ENCODE measurements at places on chromosomes 6 and 20.

GRCh38 chr6:108114841-108115597 is 40.5 kb upstream of the OSTM1 start:
- DNase-seq = no peak

- DNase-seq = peak; percentile 43
Measured at GRCh38 chr6:110357664-110358552, at the start of gene METTL24. Gene METTL24, minus strand, starts transcription at chr6:110358349. Its CDS starts 77 bp downstream, at chr6:110358272.

DNA sequence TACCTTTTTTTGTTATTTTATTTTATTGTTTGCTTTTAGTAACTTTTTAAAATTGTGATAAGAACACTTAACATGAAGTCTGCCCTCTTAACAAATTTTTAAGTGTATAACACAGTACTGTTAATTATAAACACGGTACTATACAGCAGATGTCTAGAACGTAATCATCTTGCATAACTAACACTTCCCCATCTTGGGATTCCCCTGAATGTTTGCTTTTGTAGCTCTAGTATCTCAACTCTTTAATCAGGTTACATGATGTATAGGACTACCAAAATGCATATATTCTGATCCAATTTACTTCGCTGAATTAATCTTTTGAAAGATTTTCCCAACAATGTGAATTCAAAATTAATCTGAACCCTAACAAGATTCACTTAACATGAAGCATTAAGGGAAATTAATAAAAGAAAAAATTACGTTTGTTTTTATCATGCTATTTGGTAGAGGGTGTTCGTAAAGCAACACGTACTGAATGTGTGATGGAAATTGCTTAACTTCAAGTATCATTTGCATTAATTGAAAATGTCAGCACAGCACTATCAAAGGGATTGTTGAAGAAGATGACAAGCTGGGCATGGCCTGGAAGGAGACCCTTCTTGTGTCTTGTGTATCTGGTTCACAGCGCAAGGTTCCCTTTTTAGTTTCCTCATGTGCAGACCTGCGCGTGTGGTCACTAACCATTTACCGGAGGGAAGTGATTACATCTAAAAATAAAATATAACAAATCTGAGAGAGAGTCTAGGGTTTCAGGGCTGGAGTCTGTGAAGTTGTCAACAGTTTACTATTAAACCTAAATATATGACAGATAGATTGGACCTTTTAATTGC is 15.2 kb downstream of the COL19A1 start:
- no peak for DNase-seq

DNA sequence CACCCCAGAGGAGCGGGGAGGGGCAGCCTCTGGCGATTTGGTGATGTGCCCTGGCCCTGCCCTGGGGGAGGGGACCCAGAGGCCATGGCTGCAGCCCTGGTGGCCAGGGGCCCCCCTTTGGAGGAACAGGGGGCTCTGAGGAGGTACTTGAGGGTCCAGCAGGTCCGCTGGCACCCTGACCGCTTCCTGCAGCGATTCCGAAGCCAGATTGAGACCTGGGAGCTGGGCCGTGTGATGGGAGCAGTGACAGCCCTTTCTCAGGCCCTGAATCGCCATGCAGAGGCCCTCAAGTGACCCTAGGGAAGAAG is 10.9 kb downstream of the NFKBIL1 start:
- DNase-seq = no peak

DNA sequence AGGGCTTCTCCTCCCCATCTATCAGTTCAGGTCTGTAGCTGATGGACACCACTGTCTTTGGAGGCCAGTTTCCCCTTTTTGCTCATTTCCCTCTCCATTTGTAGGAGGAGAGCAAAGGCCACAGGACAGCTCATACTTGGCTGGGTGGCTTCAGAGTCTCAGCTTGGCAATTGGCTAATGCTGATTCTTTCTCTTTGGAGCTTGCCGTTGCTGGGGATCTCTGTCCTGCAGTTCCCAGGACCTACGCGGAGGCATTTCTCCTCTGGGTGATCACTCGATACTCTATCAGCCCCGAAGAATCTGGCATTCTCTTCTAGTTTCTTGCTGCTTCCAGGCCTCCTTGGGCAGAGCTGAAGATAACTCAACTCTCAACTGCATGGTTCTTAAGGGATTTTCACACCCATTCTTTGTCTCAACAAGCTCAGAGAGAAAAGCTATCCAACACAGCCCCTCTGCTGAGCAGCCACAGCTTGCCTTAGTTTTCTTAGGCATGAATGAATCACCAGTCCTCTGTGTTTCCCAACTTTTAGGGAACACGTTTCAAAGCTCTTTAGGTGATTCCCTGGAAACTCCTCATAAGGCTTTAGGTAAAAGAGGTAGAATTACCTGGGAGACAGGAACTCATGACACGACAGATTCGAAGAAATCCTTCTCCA is 19.2 kb upstream of the SSR1 start:
- no peak for DNase-seq

- no peak for DNase-seq
Measured at GRCh38 chr6:41965429-41966213, 24.0 kb upstream of the CCND3 start.

GRCh38 chr20:59559024-59559817 is 45.1 kb upstream of the PHACTR3 start:
- peak; percentile 93 for DNase-seq

GRCh38 chr6:116278481-116278829 is 1.3 kb downstream of the TSPYL1 start:
- no peak for DNase-seq

DNA sequence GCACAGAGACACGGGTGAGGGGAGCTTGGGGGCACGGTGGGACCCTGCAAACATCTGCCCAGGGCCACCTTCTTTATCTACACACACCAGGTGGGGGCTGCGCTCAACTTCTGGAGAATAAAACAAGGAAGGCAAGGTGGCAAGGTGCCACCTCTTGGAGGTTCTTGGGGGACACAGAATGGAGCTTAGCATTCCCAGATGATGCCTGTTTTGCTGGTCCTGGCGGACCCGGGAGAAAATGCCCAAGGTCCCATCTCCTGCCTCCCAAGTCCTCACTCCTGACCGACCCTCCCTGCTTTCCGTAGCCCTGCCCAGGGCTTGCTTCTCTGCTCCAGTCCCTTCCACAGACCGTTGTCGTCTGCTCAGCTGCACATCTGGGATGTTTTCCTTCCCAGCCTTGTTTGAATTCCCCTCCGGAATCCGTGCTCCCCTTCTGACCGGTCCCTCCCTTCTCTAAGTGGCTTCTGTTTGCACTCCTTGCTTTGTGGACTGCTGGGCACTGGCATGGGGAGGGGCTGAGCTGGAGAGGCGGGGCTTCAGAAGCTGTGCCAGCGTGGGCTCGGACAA is 13.1 kb downstream of the ITPR3 start:
- no peak for DNase-seq

DNA sequence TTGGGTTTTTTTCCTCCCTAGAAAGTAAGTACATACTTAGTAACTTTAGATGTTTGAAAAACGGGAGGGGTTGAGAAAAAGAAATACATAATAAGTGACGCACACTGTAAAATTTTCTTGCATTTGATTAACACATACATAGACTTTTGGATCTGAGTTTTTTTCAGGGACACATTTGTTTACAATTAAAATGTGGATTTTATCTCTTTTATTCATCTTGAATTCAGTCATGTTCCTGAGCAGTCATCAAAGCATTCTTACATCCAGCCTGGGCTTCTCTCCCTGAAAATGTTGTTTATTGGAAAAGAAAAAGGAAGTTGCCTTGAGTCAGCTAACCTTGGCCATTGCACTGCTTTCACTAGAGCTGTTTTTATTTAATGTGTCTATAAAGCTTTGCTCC is 8.7 kb upstream of the RPP40 start:
- no peak for DNase-seq

DNA sequence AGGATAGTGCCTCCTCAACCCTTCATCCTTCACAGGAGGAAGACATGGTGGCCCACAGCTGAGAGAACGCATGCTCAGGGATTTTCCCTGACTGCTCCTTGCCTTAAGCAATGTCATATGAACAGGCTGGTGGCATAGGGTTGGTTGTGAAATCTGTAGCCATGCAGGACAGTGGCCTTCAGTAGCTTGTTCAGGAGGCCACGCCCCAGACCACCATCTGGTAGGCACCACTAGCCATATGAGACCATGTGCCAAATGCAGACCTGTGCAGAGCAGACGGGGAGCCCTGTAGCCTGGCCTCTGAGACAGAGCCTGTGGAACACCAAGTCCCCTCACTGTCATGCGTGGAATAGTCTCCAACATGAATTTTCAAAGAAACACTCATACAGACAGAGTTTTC is 76.5 kb downstream of the ADTRP start:
- no peak for DNase-seq

GRCh38 chr20:23631981-23632710 is 5.6 kb downstream of the CST3 start:
- no peak for DNase-seq

DNA sequence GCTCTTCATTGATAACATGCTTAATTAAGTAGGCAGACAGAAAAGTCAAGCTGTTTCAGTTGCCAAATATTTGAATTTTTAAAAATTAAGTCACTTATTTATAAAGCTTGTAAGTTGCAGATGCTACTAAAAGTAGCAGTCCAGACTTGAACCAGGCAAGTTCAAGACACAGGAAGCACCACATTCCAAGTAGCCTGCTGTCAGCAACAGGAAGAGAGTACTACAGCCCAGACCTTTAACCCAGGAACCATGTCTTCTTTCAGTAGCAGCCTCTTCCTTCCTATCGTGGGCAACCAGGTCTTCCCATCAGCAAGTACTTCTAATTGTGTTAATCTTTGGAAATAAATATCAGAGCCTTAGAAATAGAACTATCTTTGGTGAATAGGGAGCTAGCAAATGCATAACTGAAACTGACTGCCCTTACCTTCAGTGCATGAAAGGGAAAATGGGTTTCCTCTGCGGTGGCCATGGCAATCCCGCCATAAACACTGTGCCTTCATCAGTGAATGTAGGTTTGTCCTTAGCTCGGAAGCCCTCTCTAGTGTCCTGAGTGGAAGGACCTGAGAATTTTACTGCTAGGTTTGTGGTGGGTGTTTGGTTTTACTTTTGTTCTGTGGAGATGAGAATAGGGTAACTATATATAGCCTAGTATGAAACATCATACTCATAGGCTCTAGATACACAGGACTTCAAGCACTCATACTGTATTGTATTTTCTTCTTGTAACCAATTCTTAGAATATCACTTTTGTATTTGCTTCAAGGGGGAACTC is 95.6 kb downstream of the SYCP2 start:
- no peak for DNase-seq

DNA sequence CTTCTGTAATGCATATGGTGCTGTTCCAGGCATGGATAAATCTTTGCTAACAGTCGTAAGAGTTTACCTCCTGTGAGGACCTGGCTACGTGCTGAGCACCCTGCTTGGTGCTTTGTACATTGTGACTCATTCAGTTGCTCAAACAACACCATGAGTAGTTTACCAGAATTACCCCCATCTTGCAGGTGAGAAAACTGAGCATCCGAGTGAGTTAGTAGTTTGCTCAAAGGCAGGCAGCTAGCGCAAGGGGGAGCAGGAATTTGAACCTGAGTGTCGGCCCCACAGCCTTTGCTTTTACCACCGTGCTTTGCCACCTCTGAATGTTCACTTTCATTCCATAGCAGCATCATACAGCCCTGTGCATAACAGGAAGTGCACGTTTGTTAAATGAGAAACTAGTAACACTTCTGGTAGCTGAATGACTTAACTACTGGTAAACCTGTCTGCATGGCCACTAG is 121.9 kb downstream of the MTHFD1L start:
- DNase-seq = no peak

GRCh38 chr20:2285613-2286012 is 10.2 kb upstream of the TGM3 start:
- no peak for DNase-seq

DNA sequence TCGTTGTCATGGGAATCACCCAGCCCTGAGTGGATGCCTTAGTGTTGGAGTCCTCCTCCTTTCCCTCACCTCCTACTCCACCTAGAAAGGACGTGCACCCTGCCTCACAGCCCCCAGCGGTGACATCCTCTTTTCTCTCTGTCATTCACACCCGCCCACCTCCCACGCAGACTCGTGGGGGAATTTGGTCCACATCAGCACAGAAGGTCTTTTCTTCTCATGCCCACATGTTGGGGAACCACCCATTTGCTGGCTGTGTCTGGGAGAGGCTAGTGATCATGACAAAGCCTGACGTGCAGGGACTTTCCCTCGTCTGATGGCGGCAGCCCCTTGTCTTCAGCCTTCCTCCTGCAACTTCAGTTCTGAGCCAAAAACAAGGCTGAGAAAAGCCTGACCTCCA is 96.0 kb upstream of the CNKSR3 start:
- no peak for DNase-seq

GRCh38 chr6:158009114-158009891 is 27.6 kb downstream of the SYNJ2 start:
- peak; percentile 87 for DNase-seq

DNA sequence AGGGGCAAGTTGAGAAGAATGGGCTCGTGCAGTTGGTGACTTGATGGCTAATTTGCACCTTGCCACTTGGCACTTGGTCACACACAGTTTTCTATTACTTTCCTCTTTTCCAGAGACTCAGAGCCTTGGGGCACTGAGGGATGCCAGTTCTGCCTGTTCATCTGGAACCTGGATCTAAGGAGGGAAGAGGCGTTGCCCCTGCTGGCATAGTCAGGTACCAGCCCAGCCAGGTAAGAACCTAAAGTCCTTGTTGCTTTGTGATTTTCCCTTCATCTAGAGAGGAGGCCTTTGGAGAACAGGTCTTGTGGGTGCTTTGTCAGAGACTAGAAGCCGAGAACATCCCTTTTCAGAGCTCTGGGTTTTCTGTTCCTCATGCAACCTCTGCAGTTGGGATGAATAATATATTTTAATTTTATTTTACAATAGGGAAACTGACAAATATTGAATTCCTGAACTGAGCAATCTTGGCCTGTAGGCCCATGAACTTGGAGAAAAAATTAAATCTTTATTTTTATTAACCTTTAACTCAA is 11.4 kb downstream of the SYTL3 start:
- no peak for DNase-seq

- peak; percentile 62 for DNase-seq
Measured at GRCh38 chr6:17225767-17226630, 55.2 kb upstream of the RBM24 start.

DNA sequence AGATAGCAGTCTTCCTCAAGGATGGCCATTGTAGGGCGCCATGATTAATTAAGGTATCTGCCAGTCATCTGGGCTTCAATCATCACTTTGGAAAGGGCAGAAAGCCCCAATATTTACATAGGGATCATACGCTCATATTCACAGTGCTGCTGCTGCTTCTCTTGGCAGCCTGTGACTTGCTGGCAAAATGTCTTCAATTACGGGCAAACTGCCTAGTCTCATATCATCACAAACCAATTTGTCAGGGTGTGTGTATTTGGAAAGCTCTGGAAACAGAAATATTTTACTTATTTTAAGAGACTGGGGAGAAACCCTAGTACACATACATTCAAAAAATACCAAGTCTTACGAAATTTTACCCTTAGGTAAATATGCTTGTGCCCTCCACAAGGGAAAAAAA is 77.6 kb downstream of the SAMD5 start:
- DNase-seq = peak; percentile 47
